ENCODE measurements at places on chromosomes 6 and 20.
A peak's percentile ranks its signal among the peaks of the same experiment; 100 is the strongest.

DNA sequence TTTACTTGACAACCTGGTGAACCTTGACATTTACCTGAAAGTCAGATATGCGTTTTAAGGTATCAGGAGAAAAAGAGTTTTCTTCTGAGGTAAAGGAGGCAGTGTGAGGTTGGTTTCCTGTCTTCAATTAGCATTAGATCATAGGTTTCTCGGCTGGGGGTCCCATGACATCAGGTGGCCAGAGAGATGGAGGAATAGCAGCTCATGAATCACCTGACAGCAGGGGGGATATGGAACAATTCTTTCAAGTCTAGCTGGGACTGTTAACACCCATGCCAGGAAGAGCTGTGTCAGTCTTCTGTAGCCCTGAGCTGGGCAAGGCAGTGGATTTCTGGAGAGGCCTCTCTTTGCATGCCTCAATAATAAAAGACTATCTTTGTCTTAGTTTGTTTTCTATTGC, 108.0 kb upstream of the TMEM170B start:
- DNase-seq, result peak; percentile 71

- DNase-seq, result no peak
Measured at GRCh38 chr20:49424536-49424935, 57.9 kb downstream of the KCNB1 start.

DNA sequence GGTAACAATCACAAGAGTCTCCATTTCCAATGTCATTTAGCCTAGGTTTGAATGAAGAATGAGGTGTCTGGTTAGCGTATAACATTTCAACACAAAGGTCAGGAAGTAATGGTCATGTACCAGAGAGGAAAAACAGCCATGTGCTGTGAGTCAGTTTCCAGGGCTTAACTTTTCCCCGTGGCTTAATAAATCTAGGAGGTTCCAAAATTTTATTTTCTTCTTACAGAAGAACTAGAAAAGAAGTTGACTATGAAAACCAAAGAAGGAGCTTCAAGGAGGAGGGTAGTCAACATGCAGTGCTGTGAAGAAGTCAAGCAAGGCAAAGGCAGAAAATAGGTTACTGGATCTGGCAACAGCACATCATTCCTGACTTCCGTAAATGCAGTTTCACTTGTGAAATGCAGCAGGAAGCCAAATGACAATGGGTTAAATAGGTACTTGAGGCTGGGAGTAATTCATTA, 8.4 kb upstream of the GABRR2 start:
- DNase-seq, result peak; percentile 75

GRCh38 chr6:158249340-158249836, 62.9 kb upstream of the TULP4 start:
- DNase-seq, result no peak

- DNase-seq, result no peak
Measured at GRCh38 chr6:39906318-39906761, 27.9 kb downstream of the MOCS1 start.

GRCh38 chr6:122454673-122455072, 16.9 kb downstream of the SERINC1 start:
- no peak for DNase-seq

GRCh38 chr6:108845145-108845544, 3.1 kb upstream of the ARMC2 start:
- no peak for DNase-seq

DNA sequence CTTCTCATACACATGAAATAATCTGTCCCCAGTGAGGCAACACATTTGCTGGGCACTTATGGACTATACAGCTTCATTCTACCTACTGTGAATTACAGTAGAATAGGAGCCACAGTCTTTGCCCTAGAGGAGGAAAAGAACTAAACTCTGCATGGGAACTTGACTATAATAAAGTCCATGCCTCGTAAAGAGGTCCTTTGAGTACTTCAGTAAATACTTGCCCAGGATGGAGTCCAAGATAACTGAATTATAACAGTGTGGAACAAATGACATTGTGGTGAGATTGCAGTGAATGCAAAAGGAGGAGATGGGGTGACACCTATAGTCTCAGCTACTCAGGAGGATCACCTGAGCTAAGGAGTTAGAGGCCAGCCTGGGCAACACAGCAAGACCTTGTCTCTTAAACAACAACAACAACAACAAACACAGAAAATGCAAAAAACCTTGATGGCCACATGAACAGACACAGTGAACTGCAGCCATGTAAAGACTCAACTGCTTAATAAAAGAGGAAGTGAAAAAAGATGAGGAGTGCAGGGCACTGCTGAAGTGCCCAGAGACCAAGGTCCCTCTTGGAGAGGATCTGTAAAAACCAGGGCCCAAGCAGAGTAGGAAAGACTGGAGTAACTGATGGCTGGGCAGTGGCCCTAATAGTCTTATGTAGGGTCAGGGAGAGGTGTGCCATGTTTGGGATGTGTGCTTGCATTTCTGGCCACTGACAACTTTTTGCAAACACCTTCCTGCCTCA, 3.7 kb downstream of the MRPS18A start:
- no peak for DNase-seq

DNA sequence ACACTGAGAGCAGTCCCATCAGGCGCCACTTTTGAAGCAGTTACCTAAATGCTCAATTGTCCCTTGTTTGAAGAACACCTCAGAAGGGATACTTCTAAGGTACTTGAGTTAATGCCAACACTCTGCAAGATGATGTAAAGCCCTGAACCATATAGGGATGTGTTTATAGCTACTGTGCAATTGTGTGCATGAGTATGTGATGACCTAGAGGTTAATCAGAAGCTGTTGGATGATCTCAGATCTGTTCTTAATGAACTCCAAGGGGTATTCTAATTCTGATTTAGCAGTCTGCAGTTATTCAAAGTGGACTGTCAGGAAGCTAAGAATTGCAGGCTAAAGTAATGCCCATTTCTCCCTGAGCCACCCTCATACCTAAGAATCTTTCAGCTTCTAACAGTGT, 158.3 kb downstream of the TMEM242 start:
- no peak for DNase-seq

GRCh38 chr6:113960795-113961194, 10.2 kb downstream of the HDAC2 start:
- DNase-seq, result no peak

GRCh38 chr6:128327890-128328289, 192.5 kb downstream of the PTPRK start:
- peak; percentile 42 for DNase-seq

DNA sequence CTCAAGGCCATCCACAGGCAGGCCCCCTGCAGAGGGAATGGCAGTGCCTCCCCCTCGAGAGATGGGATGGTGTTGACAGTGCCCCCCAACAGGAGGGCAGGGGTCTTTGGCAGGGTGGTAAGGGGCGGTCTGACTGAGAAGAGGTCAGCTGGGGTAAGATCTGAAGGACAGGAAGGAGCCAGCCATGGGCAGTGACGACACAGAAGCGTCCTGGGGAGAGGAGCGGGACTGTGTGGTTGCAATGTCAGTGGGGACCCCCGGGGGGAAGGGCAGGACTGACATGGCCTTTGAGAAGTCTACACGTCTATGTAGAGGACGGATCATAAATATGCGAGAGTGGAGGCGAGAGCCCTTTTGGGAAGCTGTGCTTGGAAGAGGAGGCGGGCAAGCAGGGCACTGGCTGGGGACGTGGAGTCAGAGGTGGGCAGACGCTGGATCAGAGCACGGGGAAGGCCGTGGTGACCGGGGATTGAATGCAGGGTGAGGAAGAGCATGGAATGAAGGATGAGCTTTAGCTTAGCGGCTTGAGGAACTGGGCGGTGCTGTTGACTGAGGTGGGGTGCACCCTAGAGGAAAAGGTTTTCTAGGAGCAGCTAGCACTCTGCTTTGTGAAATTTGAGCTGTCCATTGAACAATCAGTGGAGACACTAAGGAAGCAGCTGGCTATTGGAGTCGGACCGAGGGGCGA, 82.5 kb upstream of the AGPAT4 start:
- no peak for DNase-seq

DNA sequence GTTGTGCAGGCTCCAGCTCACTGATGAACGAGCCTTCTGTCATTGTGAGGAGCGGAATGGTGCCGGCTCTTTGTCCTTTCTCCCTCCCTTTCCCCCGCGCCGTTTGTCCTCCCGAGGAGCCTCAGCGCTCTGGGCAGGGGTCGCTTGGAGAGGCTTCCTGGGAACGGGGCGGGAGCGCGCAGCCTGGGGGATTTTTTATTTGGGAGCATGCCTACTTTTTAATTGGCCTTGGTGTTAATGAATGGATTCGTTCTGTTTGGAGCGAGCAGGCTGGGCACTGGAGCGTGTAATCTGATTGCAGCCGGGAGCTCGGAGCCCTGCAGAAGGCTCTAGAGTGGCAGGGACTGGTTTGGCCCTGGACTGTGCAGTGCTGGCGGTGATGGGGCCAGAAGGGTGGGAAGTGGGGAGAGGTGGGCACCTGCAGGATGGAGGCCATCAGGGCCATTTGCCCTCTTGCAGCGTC, 118.8 kb downstream of the CDH4 start:
- DNase-seq, result no peak

GRCh38 chr6:44956396-44956795, 371.7 kb upstream of the RUNX2 start:
- peak; percentile 80 for DNase-seq

DNA sequence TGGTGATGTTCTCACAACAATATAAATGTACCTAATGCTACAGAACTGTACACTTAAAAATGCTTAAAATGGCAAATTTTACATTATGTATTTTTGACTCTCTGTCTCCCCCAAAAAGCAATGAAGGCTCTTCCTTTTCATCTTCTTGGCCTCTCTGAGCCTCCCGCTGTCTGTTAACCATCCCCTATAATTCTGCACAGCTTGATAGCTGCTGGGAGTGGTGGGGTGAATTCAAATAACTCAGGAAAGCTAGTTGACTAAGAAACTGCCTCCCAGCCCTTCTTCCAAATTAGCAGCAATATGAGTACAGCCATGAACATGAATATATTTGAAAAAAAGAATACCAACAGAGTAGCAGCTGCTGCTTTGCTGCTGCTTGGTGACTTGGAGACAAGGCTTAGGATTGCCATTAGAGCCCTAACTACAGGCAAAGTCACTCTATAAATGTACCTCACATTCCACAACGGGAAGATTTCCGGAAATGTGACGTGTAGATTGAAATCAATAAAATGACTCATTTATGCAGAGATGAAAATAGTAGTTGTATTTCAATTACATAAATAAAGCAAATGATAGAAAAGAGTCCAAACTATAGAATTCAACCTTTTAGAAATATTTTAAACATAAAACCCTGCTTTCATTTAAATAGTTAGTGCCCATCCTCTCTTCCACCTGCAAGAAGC, 200.1 kb upstream of the HEY2 start:
- DNase-seq, result no peak

GRCh38 chr6:38572186-38572813, 67.4 kb downstream of the BTBD9 start:
- peak; percentile 21 for DNase-seq

DNA sequence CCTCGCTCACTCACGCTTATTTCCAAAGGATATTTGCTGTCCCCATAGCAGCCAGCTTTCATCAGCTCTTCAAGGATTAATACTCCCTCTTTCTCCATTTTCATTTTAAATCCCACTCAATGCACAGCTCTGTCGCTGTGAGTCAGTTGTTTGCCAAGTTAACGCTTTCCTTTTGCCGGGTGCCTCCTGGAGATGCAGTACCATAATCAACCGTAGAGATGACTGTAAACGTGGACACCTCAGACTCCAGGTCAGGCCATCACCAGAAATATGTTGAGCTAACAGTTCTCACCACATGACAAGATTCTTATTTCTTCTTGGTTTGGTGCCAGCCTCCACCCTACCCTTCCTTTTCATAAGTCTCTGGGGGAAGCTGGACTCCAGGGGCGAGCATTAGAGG, 66.6 kb upstream of the TAB2 start:
- no peak for DNase-seq

All from iris pigment epithelial cell (primary cell).